ENCODE measurements at places on chromosomes 1 and 21.

- DNase-seq, result no peak
Measured at GRCh38 chr1:119318466-119319309, 49.9 kb upstream of the HAO2 start.

- no peak for DNase-seq
Measured at GRCh38 chr1:201013031-201013485, 10.5 kb downstream of the KIF21B start.

DNA sequence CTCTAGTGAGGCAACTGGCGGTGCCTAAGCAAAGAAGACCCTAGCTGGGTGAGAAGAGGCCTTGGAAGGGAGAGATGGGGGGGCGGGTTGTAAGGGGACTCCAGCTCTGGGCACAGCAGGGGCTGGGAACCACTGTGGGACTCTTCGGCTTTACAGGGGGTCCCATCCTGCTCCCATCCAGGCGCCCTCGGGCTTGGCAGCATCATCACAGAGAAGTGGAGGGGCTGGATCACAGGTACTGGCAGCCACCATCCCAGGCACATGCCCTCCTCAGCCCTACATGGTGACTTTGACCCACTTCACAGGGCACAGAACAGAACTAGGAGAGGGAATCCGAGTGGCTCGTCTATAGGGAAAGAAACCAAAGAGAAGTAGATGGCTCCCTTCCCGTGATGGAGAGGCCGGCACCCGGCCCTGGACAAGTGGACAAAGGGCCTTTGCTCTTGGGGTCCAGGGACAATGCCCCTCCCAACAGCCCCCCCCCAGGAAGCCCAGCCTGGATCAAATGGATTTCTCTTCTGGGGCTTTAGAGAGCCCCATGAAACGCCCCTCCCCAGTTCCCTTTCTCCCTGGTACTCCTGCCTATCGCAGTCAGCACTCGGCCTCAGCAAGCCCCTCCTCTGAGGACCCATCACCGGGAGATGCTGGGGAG lies 54.0 kb upstream of the ECE1 start:
- no peak for DNase-seq

DNA sequence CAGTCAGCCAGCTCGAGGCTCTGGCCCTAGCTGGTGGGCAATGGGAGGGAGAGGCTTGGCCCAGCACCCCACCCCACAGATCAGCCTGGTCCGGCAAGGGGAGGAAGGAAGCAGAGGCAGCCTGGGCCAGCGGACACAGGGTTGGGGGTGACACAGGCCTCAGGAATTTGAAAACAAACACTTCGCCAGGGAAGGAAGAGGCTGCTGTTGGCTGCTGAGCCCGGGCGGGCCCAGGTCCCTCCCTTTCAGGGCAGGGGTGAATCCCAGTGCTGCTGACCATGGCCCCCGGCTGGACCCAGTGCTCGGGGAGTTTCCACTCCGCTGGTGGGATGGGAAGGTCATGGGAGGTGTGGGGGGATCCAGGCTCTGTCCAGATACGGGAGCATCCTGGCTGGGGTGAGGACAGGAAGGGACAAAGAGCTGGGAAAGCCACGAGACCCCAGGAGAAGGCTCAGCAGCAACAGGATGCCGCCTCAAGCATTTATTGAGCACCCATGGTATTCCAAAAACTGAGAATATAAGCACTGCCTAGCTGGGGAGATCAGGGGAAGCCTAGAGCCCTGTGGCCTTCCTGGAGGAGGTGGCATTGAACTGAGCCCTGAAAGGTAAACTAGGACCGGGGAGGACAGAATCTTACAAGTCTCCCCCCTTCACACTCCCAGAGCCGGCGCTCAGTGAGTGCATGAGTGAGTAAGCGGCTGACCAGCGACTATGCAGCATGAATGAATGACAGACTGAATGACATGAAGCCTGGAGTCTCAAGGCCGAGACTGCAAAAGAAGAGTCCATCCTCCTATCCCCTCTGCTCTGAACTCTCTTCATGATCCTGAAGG lies 26.2 kb upstream of the EPHA2 start:
- no peak for DNase-seq

DNA sequence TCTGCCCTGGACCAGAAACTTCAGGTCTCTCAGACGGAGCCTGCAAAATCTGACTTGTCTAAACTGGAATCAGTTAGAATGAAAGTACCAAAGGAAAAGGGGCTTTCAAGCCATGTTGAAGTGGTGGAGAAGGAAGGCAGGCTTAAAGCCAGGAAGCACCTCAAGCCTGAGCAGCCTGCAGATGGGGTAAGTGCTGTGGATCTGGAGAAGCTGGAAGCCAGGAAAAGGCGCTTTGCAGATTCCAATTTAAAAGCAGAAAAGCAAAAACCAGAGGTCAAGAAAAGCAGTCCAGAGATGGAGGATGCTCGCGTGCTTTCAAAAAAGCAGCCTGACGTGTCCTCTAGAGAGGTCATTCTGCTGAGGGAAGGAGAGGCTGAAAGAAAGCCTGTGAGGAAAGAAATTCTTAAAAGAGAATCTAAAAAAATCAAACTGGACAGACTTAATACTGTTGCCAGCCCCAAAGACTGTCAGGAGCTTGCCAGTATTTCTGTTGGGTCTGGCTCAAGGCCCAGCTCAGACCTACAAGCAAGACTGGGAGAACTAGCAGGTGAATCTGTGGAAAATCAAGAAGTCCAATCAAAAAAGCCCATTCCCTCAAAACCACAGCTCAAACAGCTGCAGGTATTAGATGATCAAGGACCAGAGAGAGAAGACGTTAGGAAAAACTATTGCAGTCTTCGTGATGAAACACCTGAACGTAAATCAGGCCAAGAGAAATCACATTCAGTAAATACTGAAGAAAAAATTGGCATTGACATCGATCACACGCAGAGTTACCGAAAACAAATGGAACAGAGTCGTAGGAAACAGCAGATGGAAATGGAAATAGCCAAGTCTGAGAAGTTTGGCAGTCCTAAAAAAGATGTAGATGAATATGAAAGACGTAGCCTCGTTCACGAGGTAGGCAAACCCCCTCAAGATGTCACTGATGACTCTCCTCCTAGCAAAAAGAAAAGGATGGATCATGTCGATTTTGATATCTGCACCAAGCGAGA lies 46.6 kb downstream of the ZBTB17 start:
- no peak for DNase-seq
